ENCODE measurements at places on chromosomes 5 and 9.

DNA sequence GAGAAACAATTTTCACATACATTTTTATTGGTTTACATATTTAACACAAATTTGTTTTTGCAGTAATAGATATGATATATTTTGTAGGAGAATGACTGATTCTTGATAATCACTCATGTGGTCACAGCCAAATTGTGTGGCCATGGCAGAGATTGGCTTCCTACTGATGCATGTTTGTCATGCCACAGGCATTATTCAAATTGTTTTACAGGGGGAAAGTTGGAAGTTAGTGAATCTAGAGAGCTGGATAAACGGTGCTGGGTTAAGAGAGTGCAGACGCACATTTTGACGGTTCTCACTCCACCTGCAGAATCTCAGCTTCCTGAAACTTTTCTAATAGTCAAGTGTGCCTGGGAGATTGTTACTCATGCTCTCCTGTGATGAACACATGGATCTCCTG is 91.1 kb upstream of the FBN2 start:
- DNase-seq = no peak

- no peak for DNase-seq
These were observed 224.7 kb upstream of the GRAMD2B start for GRCh38 chr5:126198531-126198930.

GRCh38 chr9:18208166-18209059 is 265.5 kb upstream of the ADAMTSL1 start:
- DNase-seq = no peak

GRCh38 chr5:53030893-53031292 is 41.7 kb downstream of the ITGA2 start:
- DNase-seq = no peak

DNA sequence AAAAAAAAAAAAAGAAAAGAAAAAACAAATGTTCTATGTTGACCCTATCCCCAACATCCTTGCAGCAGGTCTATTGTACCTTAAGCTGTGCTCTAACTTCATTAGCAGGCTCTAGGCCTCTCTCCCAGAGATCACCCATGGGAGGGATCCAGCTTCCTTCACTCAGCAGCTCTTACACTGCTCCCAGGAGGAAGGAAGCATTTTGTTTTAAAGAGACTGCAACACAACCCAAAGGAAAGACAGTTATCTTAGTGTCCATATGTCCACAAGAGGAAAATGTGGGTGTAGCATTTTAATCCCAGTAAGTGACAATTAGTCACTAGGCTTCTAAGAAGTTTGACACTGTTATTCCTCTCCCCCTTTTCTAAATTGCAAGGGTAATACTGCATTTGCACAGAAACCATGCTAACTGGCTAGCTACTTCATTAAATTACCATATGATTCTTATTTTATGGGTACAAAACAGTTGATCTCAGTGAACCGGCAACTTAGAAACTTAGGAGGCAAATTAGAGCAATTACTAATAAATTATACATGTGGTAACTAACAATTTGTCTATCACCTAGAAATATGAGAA is 58.8 kb downstream of the MARCHF3 start:
- DNase-seq = no peak

GRCh38 chr5:1963941-1964451 is 81.3 kb upstream of the IRX4 start:
- no peak for DNase-seq

GRCh38 chr9:35529161-35529823 is 39.4 kb downstream of the RUSC2 start:
- no peak for DNase-seq

DNA sequence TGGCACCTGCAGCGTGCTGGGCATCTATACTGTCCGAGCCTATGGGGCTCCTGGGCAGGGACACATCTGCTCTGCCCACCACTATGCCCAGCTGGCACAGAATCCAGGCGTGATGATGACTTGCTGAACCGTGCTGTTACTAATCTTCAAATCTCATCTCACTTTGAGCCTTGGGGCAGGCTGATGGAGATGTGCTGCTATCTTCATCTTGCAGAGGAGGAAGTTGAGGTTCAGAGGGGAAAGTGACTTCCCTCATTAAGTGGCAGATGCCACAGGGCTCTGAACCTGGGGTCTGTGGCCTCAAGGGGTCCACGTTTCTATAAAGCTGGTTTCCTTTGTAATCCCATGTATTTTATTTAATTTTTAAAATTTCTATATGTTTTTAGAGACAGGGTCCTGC is 4.7 kb downstream of the SLC2A6 start:
- DNase-seq = no peak

DNA sequence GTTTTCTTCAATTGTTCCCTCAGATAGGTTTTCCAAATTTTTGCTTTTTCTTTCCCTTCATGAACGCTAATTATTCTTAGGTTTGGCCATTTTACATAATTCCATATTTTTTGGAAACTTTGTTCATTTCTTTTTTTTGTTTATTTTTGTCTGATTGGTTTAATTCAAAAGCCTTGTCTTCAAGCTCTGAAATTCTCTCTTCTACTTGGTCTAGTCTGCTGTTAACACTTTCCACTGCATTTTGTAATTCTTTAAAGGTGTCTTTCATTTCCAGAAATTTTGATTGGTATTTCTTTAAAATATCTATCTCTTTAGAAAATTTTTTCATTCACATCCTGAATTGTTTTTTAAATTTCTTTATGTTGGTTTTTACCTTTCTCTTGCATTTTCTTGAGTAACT is 63.9 kb upstream of the VLDLR start:
- no peak for DNase-seq

GRCh38 chr5:171520300-171521174 is 101.1 kb downstream of the FGF18 start:
- DNase-seq = no peak

DNA sequence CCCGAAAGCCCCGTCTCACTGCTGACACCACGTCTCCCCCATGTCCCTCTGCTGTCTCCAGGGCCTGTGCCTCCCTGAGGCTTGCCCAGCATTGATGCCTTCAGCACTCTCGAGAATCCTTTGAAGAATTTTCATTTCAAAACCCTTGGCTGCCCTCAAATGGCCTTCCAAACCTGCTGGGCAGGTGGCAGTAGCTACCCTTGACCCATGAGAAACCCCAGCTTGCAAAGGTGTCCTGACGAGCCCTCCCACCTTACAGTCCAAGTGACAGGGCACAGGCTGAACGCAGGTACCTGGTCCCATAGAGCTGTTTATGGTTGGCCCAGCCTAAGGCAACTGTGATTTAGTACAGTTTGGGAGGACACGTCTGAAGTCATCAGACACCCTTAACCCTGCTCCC is 97.2 kb upstream of the SPIN1 start:
- DNase-seq = no peak

DNA sequence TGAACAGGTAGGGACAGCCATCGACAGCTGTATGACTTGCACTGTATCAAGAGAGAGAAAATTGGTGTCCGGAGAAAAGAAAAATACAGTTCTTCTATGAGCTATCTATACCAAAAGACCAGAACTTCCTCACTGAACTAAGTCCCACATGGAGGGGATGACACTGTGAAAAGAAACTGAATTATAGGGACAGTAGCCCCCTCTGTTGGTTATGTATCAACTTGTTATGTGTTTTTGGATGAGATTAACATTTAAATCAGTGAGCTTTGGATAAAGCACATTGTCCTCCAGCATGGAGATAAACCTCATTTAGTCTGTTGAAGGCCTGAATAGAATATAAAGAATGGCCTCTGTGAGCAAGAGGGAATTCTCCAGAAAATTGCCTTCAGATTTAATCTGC is 176.6 kb upstream of the SH3GL2 start:
- no peak for DNase-seq

DNA sequence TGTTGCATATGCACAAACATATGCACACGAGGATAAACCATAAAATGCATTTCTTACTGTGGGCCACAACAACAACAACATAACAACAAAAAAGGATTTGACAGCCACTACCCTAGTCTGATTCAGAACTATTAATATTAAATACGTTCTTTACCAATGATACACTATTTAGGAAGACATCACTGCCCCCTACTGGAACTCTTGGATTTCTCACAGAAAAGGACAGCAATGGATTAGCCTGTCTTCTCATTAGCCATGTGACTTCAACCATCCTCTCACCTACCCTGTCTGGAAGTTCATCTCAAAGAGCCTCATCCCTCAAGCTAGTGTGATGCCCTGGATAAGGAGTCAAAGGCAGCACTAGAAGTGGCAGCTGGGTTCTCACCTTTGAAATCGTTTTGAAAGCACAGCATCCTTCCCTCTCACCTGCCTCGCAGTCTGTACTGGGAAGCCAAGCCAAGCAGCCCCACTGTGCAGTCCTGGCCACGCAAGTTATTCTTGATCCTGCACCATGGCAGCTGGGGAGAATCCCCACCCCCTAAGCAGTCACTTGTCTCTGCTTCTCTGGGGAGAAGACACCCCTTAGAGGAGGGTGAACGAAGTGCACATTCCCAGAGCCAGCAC is 64.6 kb downstream of the SH3TC2 start:
- no peak for DNase-seq

DNA sequence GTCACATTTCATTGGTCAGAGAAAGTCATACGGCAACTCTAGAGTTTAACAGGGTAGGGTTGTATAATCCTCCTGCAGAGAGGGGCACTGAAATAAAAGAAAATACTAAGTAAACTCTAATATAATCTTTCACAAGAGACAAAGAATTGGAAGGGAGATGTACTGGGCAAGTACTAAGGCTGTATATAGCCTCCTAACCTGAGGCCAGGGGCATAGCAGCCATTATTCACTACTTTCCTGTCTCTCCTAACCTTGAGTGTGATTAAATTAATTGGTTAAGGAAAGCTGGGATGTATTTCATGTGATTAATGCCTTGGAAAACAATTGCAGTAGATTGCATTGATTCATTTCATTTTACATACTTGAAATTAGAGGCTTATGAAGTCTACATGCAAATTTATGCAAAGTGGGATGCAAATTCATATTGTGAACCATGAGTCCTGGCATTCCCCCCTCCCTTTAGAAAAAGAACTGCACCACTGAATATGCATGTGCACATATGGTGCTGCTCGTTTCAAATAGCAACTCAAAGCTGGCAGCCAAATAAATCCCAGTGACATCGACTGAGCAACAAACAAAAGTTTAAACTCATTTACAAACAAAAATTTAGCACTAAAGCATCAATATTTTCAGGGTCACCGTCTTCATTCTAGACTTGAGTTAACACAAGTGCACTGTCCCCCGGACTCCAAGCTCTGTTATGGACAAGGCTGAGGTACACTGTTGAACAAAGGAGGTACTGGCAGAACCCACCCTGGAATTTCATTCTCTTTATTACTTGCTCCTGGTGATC is 70.0 kb downstream of the DMAC1 start:
- no peak for DNase-seq

DNA sequence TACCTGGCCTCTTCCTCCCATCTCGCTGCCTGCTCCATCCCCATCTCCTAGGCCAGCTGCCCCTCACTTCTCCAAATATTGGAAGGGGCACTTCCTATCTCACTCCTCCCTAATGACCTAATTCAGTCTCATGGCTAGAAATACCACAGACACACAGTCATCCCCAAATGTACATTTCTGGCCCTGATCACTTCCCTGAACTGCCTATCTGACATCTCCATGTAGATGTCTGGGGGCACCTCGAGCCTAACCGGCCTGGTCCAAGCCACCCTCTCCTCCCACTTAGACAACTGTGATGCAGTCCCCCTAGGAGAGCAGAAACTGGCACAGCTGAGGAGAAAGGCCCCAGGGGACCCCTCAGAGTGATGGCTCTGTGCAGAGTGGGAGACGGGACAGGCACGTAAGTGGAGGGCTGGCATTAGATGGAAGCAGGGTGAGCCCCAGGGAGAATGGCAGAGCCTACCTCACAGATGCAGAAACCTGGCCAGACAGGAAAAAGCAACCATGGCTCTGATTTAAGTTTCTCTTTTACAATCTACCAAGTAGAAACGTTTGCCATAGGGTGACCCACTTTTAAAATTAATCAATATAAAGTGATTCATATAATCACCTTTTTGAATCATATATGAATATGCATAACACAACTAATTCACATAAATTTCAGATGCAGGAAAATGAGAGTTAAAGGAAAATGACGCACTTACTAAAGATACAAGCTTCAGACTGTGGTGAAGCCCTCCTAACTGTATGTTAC is 22.1 kb downstream of the CAMSAP1 start:
- no peak for DNase-seq

- DNase-seq = no peak
These were observed 7.4 kb downstream of the F2RL2 start for GRCh38 chr5:76615759-76616158.

DNA sequence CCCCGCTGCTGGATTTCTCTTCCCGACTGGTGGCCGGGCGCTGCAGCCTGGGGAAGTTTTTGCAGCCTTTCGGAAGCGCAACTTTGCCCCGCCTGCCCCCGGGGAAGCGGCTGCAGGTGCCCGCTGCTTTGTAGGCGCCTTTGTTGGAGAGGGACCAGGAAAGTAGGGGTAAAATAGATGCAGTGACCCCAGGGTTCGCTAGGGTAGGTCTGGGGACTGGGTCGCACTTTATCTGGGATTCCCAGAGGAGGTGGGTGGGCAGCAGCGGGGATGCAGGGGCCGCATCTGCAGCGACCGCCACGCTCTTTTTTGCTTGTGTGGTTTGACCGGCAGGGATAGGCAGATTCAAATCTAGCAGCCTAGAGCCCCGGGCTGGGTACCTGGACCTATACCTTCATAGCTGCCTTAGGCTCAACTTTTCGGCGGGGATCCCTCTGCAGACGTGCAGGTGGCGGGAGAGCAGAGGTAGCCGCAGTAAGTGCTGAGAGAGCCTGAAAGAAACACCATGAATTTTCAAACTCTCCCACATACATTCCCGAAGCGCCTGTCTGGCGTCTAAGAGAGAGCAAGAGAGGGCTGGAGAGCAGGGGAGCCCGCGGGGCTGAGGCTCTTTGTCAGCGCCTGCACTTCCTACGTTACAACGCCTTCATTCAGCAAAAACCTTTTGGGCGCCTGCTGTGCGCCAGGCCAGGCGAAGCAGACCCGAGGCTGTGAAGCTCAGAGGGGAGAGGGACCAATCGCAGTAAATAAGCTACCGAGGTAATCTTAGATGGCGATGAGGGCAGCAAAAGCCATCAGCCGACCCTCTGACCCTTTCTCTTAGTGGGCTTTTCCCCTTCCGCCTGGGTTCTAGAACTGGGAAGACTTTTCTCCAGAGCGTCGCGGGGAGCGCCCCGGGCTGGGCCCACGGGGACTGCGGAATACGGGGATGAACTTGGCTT is 642 bp downstream of the SV2C start:
- DNase-seq = no peak

DNA sequence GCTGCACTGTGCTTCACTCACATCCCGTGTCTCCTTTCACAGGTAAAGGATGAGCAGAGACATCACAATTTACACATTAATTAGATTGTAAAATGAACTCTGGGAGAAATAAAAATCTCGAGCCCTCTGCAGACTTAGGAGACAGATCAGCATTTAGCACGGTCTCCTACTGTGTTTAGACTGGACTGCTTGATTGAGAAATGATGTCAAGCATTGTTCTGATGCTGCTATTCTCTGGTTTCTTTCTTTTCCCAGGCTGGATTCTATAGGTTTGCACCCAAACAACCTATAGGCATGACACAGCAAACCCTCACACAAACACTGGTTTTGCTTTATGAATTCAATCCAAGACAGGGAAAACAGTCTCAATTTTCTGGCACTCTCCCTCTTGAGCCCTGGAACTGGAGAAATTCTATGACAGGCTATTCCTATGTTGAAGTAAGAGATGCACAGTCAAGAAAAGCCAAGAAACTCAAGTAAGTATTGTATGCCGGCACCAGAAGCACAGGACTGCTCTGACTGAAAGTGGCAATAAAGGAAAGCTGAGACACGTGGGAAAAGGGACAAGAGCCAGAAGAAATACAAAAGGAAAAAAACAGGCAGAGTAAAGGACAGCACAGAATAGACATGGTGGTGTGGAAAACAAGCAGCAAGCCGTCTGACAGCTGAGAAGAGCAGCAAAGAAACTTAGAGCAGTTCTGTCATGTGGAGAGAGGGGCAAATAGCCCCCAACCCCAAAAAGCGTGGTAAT is 24.8 kb upstream of the ERAP2 start:
- no peak for DNase-seq

Data from stimulated activated CD4-positive, alpha-beta T cell treated with anti-CD3 and anti-CD28 coated beads, TNF-alpha, amount 100 ng/mL, for 4 hours (primary cell).